Activated CD4-positive, alpha-beta memory T cell treated with anti-CD3 and anti-CD28 coated beads for 36 hours (primary cell): ENCODE measurements at places on chromosomes 4 and X. TPM values are rescaled to one million over a fixed set of nuclear protein-coding genes. Genes with fewer than 3 reads are reported as not detected.
A peak's percentile ranks its signal among the peaks of the same experiment; 100 is the strongest.

Gene PCDH10
- total RNA-seq = not detected

Gene NDST3
- not detected for total RNA-seq

Gene AFM
- not detected for total RNA-seq

Gene S100P
- total RNA-seq = 20.3 TPM

Gene CFP
- total RNA-seq = 4.4 TPM

Gene TMSB15C
- 1.6 TPM for total RNA-seq

Gene TKTL2
- total RNA-seq = not detected

Gene DUX4
- not detected for total RNA-seq

Gene HMGB3
- total RNA-seq = 30.7 TPM

Gene ZCCHC12
- total RNA-seq = 3.3 TPM

Gene TRIM61
- 1.0 TPM for total RNA-seq

Gene TRO
- 3.9 TPM for total RNA-seq

Gene USP17L12
- not detected for total RNA-seq

DNA sequence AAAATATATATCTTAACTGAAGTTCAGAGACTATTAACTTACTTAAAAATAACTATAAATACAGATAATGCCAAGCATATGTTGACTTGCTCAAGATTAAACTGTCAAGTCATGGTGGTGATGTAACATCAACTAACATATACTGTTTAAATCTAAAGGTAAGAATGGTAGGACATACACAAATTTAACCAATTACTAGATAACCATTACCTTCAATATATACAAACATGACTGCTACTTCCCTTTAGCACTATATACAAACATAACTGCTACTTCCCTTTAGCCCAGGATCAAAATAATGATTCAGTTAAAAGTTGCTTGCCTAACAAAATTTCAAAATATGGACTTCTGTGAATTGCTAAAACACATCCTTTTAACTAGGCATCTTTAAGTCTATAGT, 14.9 kb downstream of the HNRNPD start:
- no peak for DNase-seq

DNA sequence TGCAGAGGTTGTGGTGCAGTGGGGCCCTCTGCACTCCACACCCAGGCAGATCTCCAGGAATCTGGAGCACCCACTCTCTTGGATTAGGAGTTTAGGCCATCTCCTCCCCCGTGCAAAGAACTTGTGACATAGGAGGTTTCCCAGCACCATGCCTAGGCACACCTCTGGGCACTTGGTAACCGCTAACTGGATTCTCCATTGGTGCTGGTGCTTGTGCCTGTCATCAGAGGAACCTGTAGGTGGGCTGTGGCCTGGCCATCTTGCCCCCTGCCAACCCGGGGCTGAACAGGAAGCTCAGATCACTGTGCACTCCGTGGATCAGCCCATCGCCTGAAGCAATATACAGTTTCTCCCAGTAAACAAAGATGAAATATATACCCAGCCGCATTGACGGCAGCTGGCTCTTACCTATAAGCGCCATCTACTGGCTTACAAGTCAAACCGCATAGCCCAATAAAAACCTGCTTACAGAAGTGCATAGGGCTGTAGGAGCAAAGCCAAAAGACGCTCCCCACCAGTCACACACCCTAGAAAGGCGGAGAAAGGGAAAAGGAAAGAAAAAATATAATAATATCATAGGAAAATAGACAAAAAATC, 19.1 kb upstream of the TEX13B start:
- DNase-seq = peak; percentile 27

DNA sequence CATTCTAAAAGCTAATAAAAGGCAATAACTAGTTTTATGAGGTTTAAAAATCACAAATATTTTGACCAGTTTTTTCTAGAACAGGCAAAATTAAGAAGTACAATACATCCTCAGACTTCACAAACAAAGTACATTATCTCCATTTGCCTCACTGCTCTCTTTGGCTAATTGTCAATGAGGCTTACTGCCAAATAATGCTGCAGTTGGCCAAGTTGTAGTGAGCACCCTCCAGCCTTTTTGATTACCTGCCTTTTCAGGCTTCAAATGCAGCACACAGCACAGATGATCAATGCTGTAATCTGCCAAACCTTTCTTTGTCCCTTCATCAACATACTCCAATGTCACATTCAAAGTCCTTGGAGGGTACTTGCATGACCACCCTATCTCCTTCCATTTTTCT, 605.2 kb downstream of the KLHL13 start:
- no peak for DNase-seq

DNA sequence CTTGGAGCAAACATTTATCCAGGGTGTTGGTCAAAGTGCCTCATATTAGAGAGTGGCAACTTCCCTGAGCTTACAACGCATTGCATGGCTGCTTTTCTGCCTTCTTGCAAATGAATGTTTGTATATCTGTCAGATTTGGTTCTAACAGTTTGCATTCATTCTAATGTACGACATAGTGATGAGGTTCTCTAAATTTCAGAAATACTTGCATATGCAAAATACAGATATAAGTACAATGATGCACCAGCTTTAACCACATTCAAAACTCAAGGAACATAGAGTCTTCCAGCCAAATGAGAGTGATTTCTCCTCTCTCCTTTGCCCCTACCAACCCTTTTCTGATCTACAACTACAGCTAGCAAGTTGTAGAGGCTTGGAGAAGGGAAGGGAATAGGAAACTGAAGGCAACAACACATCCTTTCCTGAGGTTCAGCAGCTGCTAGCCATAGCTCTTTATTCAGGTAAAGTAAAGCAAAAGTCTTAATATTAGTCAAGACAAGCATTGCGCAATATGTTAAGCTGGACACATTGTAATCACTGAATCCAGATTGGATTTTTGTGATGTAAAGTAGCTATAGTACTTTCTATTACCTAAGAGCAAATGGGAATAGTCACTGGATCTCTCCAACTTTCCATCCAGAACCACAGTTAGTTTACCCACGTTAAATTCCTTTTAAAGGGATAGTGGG, 6.3 kb downstream of the TKTL2 start:
- no peak for DNase-seq

GRCh38 chr4:74934016-74934831, 1.3 kb downstream of the PARM1 start:
- no peak for DNase-seq

DNA sequence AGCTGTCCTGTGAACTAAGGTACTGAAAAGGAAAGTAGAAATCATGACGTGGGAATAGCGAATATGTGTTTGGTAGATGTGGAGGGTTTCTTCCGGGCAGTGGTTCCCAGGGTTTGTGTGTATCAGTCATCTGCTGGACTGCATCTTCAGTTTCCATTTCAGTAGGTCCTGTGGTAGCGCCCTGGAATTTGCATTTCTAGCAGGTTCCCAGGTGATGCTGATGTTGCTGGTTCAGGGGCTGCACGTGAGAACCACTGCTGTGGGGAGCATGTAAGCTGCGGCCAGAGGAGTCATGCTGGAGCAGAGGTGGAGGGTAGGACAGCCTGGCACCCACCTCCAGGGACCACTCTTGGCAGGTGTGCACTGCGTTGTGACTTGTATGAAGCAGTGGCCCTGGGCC, 47.1 kb downstream of the ARHGAP10 start:
- DNase-seq = no peak

- DNase-seq = no peak
Observed at GRCh38 chr4:105605493-105605892, 53.1 kb downstream of the ARHGEF38 start.

DNA sequence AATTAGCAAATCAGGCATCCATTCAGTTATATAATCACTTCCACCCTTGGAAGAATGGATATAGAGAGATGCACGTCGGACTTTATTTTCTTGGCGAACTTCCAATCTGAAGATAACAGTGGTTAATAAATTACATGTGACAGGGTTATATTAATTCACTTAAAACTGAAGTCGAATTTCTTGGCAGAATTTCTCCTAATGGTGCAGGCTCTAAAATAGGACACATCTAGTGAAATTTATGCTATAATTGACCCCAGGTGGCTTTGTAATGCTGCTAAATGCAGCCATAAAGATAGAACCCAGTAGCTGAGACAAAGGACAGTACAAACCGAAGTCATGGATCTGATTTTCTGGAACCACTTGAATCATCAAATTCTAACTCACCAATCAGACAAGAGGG, 20.8 kb upstream of the SLC10A4 start:
- DNase-seq = no peak

DNA sequence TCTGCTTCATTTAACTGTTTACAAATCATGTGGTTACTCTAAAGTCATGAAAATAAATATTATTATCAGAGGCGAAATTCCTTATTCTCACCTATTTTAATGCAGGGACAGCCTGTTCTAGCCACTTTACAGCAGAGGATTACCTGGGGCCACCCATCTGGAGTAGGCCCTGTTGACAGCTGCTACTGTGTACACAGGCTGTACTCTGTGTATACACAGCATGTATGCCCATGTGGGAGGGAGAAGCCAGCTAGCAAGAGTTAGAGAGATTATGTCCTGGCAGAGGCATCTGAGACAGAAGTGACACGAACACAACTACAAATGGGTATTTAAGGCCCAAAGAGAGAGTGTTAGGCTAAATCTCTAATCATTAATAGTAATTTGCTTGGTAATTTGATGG, 62.1 kb downstream of the GPRIN3 start:
- DNase-seq = no peak

GRCh38 chrX:42948723-42949657, 171.0 kb upstream of the PPP1R2C start:
- DNase-seq = peak; percentile 29

DNA sequence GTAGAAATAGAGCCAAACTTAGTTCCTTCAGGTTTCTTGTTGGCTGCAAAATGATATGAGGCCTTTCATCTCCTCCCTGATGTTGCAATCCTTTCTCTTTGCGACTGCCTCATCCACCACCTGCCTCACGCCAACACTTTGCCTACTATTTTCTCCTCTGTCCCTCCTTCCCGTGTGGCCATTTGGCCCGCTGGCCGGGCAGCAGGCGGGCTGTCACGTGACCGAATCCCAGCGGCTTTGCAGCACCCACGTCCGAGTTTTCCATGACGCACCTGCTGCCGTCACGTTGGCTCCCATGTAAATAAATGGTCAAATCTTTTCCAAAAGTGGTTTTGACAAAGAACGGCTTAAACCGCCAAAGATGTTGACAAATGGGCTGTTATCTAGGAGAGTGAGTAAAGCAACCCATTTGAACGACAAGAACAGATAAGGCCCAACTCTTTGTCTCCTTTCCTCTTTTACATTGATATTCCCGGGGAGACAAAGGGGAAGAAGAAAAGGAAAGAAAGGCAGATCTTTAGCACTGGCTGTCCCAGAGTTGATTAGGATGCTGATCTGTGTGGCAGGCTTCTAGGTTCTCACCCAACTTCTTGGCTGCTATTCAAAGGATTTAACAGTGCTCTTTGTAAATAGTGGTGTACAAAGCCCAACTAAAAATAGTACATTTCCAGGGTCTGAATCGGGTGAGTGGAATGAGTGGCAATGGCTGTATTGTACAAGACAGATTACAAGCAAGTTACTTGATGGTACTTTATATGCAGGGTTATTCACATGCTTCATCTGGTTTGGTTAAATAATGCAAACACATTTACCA, 174.2 kb upstream of the JADE1 start:
- no peak for DNase-seq

DNA sequence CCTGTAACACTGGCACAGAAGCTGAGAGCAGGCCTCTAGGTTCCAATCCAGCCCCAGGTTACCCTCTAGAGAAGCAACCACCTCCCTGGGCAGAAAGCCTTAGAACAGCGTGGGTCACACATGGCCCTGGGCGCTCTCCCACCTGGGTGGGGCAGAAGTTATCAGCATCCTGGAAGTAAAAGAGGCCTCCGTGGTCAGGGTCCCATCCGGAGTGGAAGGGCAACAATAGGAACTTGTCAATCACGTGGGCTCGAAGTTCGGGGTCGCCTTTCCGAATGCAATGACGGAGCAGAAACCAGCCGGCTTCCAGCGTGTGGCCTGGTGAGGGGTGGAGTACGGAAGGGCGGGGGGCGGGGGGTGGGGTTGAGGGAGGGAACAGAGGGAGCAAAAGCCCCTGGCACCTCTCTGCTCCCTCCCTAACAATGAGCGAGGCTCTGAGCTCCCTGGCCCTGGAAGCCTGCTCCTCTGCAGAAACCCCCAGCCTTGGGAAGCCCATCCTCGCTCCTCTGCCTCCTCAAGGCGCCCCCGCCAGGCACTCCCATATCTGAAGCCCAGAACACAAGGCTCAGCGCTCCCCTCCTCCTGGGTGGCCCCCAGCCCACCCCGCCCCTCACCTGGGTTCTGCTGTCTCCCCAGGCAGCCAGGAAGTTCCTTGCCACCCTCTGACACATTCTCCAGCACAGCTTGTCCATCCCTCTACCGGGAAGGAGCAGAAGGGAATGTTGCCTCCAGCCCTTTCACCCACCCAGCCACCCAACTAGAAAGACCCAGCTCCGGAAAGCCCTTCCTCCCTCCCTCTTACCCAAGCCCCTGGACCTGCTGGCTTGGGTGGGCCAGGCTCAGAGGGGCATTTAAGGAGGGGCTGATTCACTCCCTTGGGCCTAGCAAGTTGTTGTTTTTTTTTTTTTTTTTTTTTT, 2.8 kb downstream of the RENBP start:
- DNase-seq = no peak

GRCh38 chrX:112641449-112641848, 38.3 kb downstream of the LHFPL1 start:
- DNase-seq = no peak

DNA sequence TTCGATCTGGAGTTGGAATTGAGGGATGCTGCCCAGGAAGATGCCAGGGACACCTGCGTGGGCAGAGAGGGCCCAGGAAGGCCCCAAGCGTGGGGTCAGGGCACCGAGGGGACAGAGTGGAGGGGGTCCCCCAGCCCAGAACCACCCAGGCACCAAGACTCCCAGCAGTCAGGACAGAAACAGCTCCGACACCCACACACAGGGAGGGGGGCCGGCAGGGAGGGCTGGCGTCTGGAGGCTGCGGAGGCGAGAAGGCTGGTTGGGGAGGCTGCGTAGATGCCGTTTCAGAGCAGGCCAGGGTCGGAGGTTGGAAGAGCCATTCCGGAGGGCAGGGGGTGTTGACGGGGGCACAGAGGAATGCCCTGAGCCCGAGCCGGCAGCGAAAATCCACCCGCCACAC, 23.6 kb downstream of the ATP5ME start:
- no peak for DNase-seq

DNA sequence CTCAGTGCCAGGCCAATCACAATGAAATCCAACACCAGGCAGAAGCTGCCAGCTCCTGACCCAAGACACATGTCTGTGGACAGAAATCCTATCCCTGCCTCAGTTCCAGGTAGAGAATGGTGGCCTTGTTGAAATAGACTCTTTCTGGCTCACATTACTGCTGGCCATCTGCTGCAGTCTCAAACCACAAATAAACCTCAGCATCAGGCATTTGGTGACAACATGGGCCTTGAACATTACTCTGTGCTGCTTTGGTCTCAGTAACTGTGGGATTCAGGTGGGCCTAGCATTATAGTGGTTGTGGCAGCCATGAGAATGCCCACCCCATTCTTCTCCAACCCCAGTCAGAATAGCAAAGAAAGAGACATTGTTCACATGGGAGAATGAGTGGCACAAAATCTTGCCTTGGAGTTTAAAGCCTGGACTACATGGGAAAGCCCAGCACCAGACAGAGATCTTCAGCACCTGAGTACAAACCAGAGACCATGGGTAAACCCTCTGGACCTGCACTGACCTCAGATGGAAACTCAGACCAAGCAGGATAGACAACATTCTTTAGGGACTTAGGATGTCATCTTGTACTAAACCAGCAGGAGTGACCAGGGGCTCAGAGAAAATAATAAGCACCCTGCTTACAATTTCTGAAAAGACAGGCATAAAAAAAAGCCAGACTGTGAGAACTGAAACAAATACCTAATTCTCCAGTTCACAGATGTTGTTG, 50.4 kb upstream of the TRAM1L1 start:
- DNase-seq = no peak

- peak; percentile 63 for DNase-seq
Observed at GRCh38 chrX:20412871-20413486, 146.3 kb upstream of the RPS6KA3 start.

GRCh38 chr4:108018040-108018883, 28.6 kb downstream of the HADH start:
- DNase-seq = peak; percentile 88

GRCh38 chrX:131217989-131218388, 71.1 kb downstream of the IGSF1 start:
- DNase-seq = no peak
